ENCODE measurements at places on chromosomes 2 and 18.

DNA sequence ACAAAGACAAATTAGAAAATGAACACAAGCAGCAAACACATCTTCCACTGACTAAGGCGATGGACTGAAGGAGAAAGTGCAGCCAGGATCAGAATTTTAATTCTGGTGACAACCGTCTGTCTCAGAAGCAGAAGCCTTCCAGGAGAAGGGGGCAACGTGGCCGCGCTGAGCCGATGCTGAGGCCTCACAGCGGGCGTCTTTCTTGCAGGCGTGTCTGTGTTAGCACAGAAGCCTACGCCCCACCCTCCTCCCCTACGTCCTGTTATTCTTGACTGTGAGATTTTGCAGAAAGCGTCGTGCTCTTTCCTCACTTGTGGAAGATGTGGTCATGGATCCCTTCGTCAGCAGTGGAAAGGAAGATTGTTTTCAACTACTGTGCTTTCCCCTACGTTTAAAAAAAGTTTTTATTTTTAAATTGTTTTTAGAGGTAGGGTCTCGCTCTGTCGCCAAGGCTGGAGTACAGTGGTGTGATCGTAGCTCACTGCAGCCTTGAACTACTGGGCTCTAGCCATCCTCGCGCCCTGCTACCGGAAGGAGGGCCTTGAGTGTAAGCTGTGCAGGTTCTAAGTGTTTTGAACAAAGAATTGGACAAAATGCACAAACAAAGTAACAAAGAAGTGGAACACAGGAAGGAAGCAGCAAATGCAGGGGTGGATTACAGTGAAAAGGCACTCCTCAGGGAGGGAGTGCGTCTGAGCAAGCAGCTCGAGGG lies 422.0 kb downstream of the GALR1 start:
- no peak for DNase-seq

GRCh38 chr2:231425811-231426703 lies 30.5 kb downstream of the B3GNT7 start:
- no peak for DNase-seq

- no peak for DNase-seq
Observed at GRCh38 chr18:75052475-75052874, 156.5 kb downstream of the PTGR3 start.

DNA sequence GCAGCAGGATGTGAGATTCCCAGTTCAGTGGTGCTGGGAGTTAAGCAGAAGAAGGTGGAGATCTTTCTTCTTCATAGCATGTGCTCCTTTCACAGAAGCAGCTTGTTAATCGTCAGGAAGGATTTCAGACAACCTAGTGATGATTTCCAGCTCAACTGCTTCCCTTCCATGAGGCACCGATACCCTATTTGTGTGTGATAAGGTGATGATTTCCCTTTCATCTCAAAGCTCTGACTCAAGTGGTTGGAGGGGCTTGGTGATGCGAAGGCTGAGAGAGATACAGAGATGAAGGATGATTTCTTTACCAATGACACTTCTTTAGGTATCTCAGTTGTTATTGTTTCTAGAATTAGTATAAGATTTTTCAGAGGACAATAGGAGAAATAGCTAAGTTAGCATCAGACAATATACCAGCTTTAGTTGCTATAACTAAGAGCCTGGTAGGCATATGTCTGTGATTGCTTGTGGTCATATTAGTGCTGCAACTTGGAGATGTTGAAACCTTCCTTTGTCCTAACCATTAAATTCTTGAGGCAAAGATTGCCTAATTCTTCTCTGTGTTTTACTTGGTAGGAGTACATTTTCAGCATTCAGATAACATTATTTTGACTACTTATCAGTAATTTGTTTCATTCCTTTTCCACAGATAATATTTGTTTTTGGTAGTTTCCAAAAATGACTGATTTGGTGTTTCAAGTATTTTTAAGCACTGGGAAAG lies 111.3 kb downstream of the PLCL1 start:
- no peak for DNase-seq

- DNase-seq: peak; percentile 44
Observed at GRCh38 chr2:224039080-224039769, at the start of gene SERPINE2. Gene SERPINE2 (minus strand): TSS chr2:224039286. CDS start chr2:224001900, 37,386 bp downstream.

Measured in stimulated activated CD4-positive, alpha-beta T cell treated with anti-CD3 and anti-CD28 coated beads, Interleukin-12 subunit alpha, Interleukin-12 subunit beta, amount 100 ng/mL, for 24 hours (primary cell).